ENCODE measurements at places on chromosomes 1 and 21.

DNA sequence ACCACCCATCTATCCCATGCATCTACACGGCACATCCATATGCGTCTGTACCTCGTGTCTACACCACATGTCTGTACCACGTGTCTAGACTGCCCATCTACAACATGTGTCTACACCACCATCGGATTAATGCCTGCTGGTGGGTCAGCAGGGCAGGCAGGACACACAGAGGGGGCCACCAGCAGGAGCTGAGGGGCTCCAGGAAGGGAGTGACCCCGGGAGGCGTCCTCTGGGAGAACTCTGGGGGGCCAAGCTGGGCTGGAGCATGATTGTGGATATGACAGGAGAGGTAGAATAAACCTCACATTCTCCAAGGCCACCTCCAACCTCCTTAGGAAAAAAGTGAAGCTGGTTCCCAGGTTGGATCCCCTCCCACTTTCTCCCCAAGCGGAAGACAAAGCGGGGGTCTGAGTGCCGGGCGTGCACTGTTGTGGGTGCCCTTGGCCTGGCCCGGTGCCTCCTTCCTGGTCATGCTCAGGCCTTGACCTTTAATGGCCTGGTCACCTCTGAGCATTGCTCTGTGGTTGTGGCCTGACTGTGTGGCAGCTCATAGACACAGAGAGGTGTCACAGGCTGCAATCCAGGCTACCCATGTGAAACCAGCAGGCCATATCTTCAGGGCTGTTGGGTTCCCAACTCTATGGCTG, 881 bp upstream of the ACTRT2 start:
- DNase-seq: no peak

DNA sequence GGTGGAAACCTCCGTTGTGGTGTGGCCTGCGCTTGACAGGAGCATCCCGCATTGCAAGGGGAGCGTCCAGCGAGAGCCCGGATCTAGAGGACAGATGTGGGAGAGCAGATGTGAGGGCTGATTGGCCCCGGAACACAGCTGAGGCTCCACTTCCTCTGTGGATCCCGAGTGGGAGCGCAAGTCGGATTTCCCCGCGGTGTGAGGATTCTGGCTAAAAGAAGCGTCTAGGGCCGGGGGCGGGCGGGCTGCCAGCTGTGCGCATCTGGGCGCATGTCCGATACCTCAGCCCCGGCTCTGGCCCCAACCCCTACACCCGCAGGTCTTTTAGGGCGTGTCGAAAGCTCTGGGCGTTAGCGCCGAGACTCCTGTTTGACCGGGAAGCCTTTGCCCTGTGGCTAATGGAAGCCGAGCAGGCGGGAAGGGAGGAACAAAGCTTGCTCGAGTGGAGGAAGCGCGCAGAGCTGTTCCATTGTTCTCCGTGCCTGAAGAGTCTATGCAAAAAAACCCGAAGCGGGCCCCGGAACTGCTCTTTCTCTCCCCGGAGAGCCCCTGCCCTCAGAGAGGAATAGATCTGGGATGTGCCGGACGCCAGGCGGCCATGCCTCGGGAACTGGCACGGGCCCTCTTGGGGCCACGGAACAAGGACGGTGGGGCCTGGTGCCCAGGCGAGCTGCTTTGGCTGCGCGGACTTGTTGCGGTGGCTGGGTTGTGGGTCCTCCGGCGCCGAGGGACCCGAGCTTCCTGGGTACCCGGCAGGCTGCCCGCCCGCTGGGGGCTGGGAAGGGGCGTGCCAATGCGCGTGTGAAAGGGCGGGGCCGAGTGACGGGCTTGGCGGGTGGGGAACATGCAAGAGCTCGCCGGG, 111.1 kb downstream of the NAV1 start:
- DNase-seq: no peak

- no peak for DNase-seq
These were observed 3.6 kb downstream of the CHAF1B start for GRCh38 chr21:36388835-36389234.

GRCh38 chr1:29756498-29756897, 520.2 kb downstream of the PTPRU start:
- no peak for DNase-seq

DNA sequence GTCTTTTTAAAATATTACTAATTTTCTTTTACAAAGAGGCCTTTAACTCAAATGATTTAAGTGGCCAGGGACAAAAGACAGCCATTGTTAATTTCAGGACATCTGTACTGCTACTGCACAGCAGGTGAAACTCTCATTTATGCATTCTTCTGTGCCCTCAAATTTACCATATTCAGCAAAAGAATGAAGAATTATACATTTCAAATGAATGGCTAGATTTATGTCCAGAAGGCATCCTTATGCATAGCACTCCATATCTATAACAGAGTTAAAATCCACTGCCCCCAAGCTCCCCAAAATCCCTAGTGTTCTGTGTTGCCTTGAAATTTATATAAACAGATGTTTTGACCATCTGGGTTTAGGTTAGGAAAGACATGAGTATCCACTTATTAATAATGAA, 202.6 kb downstream of the DNM3 start:
- no peak for DNase-seq

- DNase-seq: no peak
These were observed 83.3 kb downstream of the ETS2 start for GRCh38 chr21:38888991-38889561.

- no peak for DNase-seq
These were observed 75.5 kb upstream of the TNR start for GRCh38 chr1:175818929-175819328.

DNA sequence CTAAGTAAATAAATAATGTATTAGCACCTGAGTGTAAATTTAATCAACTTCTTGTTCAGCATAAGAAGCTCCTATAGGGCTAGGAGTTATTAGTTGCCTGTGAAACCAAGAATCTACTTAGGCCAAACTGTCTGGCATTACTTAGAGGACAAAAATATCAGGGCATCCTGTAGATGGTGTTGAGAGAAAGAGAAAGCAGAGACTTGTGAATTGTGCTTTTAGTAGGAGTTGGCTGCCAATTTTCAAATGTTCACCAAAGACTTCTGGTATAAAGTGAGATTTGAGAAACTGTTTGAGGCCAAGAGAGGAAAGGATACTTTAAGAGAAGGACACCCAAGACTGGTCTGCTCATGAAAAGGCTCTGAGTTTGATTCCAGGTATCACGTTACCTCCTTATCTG, 315.5 kb upstream of the DEPDC1 start:
- no peak for DNase-seq

DNA sequence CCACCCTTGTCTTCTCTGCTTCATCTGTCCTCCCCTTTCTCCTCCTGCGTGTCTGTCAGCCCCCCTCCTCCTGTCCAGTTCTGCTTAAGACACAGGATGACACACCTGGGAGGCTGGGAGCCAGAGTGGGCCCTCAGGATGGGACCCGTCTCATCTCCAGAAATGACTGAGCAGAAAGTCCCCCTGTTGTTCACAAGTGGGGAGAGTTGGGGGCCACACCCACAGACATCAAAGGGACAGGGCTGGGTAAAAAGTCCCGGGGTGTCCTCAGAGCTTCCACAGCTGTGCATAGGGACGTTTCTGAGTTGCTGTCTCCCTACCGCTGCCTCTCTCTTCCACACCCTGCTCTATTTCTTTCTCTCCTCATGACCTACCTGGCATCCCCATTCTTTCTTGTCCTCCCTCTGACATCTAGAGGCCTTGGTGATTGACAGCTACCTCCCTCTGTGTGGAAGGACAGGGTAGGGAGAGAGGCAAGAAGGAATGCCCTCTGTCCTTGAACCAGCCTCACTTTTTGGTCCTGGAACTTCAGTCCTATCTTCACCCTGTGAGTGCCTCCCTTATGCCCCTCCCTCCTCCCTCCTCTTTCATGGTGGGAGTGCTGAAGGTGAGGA, 19.5 kb upstream of the SH2D2A start:
- no peak for DNase-seq

DNA sequence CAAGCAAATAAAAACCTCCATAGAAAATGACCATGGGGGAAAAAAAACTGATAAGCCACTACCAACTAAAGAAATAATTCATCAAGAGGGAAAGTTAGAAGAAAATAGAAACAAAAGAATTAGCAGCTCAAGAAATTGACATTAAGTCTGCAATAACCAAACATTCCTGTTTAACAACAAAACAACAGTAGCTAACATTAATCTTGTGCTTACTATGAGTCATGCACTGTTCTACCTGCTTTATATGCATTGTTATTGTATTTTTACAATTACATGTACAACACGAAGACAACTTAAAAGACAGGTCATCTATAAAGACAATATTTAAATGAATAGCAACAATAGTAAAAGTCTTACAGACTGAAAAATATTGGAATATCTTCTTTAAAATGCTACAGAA, 34.4 kb upstream of the LRRC7 start:
- DNase-seq: no peak

GRCh38 chr1:63009421-63009820, 225.5 kb downstream of the ATG4C start:
- DNase-seq: no peak

- no peak for DNase-seq
These were observed 274.8 kb downstream of the PTPRC start for GRCh38 chr1:198913667-198914066.

DNA sequence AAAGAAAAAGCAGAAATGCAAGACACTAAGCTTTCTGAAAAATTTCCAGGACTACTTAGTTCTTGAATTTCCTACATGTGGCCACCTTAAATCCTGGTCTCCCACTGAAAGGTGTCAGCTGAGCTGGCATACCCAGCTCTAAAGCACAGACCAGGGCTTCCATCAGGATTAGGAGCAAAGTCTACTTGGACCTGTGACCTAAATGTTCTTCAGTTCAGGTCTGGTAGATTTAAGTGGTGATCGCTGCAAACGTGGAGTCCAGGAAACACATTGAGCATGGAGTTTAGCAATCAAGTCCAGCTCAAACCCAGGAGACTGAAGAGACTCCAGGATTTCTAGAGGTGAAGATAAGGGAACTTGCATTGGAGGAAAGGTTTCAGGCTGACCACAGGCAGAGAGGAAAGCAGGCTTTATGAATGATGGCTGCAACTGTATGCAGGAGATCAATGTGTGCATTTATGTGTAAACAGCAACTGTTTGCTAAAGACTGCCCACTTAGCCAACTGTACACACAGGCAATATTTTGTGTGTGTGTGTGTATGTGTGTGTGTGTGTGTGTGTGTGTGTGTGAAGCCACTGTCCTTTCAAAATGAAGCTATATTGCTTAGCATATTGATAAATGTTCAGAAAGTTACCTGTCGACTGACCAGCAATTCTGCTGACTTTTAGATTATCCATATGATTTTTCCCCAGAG, 75.2 kb downstream of the LMX1A start:
- DNase-seq: no peak

- no peak for DNase-seq
These were observed 15.5 kb upstream of the ZNF436 start for GRCh38 chr1:23385119-23385621.

DNA sequence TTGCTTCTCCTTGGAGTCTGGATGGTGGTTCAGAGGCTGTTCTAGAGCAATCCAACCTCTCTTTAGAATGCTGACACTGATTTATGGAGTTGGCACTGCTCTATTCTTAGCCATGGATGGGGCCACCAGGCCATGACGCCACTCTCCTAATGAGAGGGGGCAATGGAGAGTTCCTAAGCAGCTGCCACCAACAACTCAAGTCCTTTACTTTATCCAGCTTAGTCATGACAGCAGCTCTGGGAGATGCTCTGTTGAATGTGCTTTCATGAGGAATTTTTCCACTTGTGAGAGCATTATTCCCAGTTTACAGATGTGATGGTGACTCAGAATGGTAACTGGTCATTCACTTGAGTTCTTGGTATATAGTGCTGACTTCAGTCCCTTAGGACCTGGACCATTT, 366.3 kb downstream of the HHAT start:
- DNase-seq: peak; percentile 30

- DNase-seq: no peak
These were observed 166.6 kb downstream of the CLEC20A start for GRCh38 chr1:178330153-178330552.

Measured in H54 (cell line).